ENCODE measurements at places on chromosomes 2 and 18.
A peak's percentile ranks its signal among the peaks of the same experiment; 100 is the strongest.

GRCh38 chr2:190318931-190319554, 583 bp downstream of the HIBCH start:
- DNase-seq = peak; percentile 33

DNA sequence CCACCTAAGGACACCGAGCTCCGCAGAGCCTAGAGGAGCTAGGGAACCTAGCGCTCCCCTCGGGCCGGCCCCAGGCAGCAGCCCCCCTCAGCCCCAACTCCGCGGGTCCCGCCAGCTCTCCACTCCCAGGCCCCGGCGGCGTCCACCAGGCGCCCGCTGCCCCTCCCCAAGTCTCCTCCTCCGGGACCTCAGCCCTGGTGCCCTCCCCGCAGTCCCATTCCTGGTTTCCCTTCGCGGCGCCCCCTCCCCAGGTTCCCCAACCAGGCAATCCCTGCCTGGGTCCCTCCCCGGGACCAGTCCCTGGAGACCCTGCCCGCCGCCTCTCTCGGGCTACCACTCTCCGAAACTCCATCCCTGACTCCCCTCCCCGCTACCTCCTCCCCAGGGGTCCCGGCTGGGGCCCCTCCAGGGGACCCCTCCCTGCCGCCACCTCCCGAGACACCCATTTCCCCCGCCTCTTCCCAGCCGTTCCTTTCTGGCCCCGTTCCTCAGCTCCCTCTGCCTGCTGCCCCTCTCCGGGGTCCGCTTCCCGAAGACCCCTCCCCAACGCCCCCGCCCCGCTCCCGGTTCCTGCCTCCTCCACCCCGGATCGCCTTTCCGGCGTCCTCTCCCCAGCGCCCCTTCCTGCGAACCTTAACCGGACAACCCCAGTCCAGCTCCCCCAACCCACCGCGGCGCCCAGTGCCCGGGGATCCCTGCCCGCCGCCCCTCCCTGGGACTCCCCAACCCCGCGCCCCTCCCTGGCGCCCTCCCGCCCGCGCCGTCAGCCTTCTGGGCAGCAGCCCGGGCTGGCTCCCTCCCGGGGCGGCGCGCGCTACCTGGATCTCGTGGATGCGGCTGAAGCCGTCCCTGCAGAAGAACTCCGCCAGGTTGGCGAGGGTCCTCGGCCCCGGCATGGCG, 678 bp downstream of the CYP27C1 start:
- no peak for DNase-seq

GRCh38 chr18:49858309-49859020, 45.1 kb upstream of the ACAA2 start:
- DNase-seq = peak; percentile 86

- no peak for DNase-seq
These were observed 146.1 kb upstream of the ZSWIM2 start for GRCh38 chr2:186995092-186995491.
